Activated CD4-positive, alpha-beta memory T cell treated with anti-CD3 and anti-CD28 coated beads, Interleukin-2, amount 10 ng/mL, durations not matched to agents 7 days and 5 days (primary cell): ENCODE measurements at places on chromosomes 5 and 9. TPM values are rescaled to one million over a fixed set of nuclear protein-coding genes. Genes with fewer than 3 reads are reported as not detected.

DNA sequence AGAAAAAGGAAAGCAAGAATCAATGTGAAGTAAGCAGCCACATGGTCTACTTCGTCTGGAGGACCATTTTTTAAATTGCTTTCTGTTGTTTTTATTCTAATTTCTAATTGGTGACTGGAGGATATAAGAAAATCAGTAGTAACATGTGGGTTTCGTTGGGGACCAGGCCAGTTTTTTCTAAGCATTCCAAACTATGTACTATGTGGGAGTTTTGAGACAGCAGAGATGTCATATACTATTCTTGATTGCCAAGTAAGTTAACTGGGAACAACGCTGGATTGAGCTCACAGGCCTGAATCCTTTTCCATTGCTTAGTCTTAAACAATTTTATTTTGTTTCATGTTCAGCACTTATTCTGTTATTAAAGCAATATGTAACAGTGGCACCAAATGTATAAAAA, 225.7 kb downstream of the TMEM167A start:
- H3K4me1 ChIP-seq, result no peaks in the 10 kb centered on the region
- no peak overlapping the region for H3K27ac ChIP-seq
- DNase-seq, result no peak
- H3K36me3 ChIP-seq, result no peaks in the 10 kb centered on the region
- H3K27me3 ChIP-seq, result peaks cover 2% of the 10 kb centered on the region

PCDHGB2 gene
- total RNA-seq, result 0.23 TPM

SHB gene
- 1.0 TPM for total RNA-seq

GRCh38 chr5:39137391-39137790, 63.2 kb upstream of the RICTOR start:
- H3K27ac ChIP-seq, result no peak overlapping the region
- no peak for DNase-seq
- peaks cover 63% of the 10 kb centered on the region for H3K36me3 ChIP-seq
- H3K27me3 ChIP-seq, result no peaks in the 10 kb centered on the region

DNA sequence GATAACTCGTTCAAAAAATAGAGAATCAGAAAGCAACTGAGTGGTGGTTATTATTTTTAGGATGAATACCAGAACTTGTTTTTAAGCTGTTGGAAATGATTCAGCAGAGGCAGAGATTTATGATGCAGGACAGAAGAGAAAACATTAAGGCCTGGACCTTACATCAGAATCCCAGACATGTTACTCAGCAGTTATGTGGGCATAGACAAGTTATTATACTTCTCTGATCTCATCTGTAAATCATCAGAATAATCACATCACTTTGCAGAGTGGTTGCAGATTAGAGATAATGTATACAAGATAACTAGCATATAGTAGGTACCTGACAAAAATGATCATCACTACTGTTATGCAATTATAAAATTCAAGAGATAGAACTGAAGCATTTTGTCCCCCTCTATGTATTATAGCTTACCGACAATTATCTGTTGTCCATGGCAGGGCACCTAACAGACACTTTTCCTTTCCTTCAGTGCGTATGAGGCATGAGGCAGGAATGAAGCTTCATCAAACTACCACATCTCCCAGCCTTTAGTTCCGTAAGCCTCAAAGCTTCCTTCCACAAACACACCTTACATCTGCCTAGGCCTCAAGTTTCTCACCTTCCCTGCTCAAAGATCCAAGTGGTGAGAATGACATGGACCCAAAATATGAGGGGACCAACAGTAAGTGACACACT, 165.9 kb downstream of the DENND1A start:
- H3K27me3 ChIP-seq, result no peaks in the 10 kb centered on the region
- H3K4me1 ChIP-seq, result no peaks in the 10 kb centered on the region
- no peak for DNase-seq
- no peak overlapping the region for H3K4me3 ChIP-seq
- no peak overlapping the region for H3K27ac ChIP-seq

CDH6 gene
- total RNA-seq, result not detected

LEAP2 gene
- 3.2 TPM for total RNA-seq

FBN2 gene
- not detected for total RNA-seq

DNA sequence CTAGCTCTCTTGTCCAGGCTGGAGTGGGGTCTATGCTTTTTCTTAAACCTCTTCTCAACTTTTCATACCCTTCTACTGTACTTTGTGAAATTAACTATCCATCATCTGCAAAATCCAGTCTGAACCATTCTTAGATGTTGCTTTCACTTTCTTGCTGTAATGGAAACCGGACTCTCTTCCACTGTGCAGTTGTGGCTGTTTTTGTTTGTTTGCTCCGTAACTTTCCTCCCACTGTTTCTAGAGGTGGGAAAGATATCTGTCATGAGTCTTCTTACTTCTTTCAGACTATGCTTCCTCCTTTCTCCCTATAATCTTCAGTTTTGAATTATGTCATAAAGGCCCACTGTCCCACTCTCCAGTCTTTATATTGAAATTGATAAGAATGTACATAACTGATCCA, 6.5 kb downstream of the TNPO1 start:
- peaks cover 13% of the 10 kb centered on the region for H3K4me1 ChIP-seq
- H3K27me3 ChIP-seq, result no peaks in the 10 kb centered on the region
- no peak overlapping the region for H3K27ac ChIP-seq
- no peak for DNase-seq

DNA sequence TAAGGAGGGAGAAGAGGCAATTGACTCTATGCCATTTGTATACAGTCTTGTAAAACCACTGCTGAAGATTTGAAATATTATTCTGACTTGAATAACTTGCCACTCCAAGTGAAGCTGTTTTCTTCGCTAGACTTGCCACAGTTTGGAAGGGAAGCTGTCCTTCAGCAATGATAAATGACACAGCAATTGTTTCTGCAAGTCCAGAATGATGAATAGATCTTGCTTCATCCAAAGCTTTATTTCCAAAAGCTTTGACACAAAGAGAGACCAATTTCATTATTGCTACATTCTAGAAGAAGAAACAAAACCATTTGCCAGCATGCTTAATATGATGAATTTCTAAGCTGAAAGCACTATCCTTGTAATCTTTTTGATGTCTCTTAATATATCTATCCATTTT, 73.7 kb downstream of the ZNF366 start:
- peaks cover 5% of the 10 kb centered on the region for H3K27me3 ChIP-seq
- no peaks in the 10 kb centered on the region for H3K36me3 ChIP-seq
- no peaks in the 10 kb centered on the region for H3K4me1 ChIP-seq
- no peak for DNase-seq
- H3K27ac ChIP-seq, result no peak overlapping the region

GRCh38 chr5:178368274-178368673, 135.7 kb upstream of the PHYKPL start:
- DNase-seq, result no peak
- no peaks in the 10 kb centered on the region for H3K27me3 ChIP-seq
- no peaks in the 10 kb centered on the region for H3K4me1 ChIP-seq
